ENCODE measurements at places on chromosomes 12 and 14. TPM values are rescaled to one million over a fixed set of nuclear protein-coding genes. Genes with fewer than 3 reads are reported as not detected.

DNA sequence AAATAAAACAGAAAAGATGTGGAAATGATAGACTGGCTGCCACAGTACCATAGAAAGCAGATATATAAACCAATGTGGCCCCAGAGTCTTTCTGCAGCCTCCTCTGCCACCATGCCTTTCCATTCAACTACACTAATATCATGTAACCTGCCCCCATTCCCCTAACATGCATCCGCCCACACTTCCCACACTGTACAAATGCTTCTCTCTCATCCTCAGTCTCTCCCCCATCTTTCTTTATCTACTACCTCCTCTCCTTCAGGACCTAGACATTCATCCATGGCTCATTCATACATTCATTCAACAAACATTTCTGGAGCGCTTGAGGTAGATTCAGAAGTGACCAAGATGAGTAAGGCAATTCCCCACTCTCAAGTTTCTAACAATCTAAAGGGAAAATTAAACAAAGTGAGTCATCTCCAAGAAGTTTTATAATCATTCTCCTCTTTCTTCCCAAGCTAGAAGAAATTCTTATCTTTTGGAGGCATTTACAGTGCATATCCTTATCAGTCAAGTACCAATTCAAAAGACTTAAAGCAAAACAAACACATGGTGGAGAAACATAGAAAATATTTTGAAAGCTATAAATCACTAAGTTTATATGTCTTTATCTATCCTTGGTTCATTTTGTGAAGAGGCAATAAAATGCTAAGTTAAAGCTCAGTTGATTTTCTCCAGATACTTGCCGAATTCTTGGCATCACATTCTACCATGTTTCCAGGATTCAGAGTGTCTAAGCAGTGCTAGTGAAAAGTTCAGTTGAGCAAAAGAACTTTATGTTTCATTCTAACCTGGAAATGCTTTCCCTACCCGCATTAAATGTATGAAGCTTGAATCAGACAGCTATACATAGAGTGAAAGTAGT lies 70.5 kb upstream of the FRMD6 start:
- H3K4me1 ChIP-seq, result no peaks in the 10 kb centered on the region
- H3K27ac ChIP-seq, result no peak overlapping the region
- H3K36me3 ChIP-seq, result no peaks in the 10 kb centered on the region
- no peak for DNase-seq

The CNIH1 gene
- 125 TPM for total RNA-seq

DNA sequence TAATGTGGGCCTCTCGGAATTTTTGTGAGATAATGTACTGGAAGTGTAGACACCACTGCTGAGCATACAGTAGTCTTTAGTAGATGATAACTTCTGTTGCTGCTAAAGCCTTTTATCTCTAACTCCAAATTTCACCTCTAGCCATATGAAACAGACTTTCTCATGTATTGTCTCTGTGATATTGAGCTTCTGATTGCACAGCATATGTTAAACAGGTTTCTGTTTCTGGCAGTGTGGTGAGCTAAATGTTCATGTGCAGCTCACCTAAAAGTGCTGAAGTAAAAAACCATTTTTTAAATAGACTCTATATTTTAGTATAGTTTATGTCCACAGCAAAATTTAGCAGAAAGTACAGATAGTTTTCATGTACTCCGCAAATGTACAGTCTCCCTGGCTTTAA lies 89.3 kb upstream of the ALX1 start:
- no peaks in the 10 kb centered on the region for H3K36me3 ChIP-seq
- no peak overlapping the region for H3K4me3 ChIP-seq
- no peak overlapping the region for H3K27ac ChIP-seq
- DNase-seq, result no peak

- no peak for DNase-seq
- H3K27ac ChIP-seq, result no peak overlapping the region
- no peaks in the 10 kb centered on the region for H3K36me3 ChIP-seq
- H3K4me3 ChIP-seq, result no peak overlapping the region
- H3K4me1 ChIP-seq, result no peaks in the 10 kb centered on the region
- peaks cover 8% of the 10 kb centered on the region for H3K27me3 ChIP-seq
These were observed 19.7 kb upstream of the FOXJ2 start for GRCh38 chr12:8012651-8013309.

GRCh38 chr12:90921536-90921935 lies 33.4 kb downstream of the CCER1 start:
- no peaks in the 10 kb centered on the region for H3K27me3 ChIP-seq
- no peaks in the 10 kb centered on the region for H3K4me1 ChIP-seq
- no peak overlapping the region for H3K4me3 ChIP-seq
- no peak for DNase-seq
